ENCODE measurements at places on chromosomes 11 and 22.

DNA sequence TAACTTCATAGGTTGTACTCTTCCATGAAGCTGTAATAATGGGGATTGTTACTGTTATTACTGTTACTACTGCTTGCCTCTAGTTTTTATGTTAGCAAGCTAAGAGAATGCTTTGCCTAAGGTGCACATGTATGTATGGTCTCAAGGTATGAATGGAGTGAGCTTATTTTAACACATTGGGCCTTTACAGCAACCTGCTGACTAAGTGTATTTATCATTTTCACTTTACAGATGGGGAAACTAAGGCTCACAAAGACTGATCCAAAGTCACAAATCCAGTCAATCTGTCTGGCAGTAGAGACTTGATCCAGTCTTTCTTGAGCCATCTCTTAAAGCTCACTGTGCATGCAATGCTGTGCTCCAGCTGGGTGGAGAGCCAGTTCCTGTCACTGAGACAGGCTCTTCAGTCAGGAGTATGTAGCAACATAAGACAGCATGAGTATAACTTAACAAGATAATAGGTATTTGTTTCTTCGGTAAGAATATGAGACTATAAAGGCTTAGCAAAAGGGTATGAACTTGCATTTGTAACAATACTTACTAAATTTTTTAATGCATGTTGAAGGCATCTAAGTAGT is 66.5 kb downstream of the PPP2R1B start:
- no peak for DNase-seq

GRCh38 chr11:2663506-2663905 is 36.3 kb downstream of the KCNQ1OT1 start:
- DNase-seq: no peak

DNA sequence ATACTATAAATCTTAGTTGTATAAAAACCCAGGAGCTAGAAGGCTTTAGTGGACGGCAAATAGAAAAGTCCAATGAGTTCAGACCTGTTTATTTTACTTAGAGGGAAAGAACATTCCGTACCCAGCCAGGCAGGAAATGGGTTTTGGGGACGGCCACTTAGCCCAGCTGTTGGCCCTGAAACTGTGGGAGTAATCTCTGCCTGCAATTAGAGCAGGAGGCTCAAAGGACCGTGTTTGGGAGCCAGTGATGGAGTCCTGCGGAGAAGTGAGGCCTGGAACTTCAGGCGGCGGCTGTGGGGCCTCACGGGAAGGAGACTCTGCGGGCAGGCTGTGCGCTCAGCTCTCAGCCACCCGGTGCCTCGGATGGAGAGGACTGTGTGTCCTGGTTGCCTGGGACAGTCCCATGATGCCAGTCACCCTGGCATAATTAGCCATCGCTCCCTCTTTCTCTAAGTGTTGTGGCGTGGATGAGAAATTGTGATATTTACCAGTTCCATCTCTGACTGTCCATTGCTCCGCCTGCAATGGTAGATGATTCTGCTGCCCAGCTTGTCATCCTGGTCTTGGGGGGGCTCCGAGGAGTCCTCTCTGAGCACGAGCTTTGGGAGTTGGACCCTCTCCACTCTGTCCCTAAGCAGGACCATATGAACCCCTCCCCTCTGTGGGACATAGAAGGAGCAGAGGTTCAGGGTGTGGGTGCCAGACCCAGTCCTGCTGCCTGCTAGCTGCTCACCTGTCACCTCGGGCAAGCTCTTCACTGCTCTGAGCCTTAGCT is 530.3 kb downstream of the TBC1D22A start:
- no peak for DNase-seq

GRCh38 chr11:47918882-47919495 is 61.4 kb upstream of the PTPRJ start:
- no peak for DNase-seq

Data from T-helper 2 cell (primary cell).